SJSA1 (cell line): ENCODE measurements at places on chromosomes 2 and 18. TPM values are rescaled to one million over a fixed set of nuclear protein-coding genes. Genes with fewer than 3 reads are reported as not detected.

Gene CNDP1
- total RNA-seq: not detected in 2 replicates

DNA sequence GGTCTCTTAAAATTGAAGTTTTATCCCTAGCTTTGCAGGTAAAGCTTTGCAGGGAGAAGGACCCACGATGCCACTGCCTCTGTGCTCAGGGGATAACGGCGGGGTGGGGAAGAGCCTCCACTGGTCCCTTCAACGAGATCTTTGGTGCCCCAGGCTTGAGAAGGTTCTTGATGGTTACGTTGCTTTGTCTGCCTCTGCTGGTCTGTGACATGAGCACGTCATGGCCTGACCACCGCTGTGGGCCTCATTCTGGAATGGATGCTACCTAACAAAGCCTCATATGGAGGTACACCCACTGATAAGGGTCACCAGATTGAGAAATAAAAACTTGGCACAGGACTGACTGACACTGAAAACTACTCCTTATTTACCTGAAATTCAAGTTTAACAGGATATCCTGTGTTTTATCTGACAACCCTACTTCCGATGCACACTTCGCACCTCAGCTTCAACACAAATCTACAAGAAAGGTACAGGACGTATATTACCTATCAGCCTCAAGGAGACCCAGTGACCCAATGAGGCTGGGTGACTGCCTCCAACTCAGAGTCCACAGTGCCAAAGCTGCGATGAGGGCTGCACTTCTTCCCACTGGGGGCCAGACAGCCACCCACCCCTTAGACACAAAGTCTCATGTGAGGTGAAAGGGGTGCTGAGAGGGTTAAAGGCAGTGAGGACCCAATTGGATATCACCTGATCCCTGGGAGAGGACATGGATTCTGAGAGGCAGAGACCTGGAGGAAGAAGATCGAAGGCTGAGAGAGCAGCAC, 64.9 kb downstream of the EIPR1 start:
- no peak overlapping the region for H3K4me3 ChIP-seq
- no peaks in the 10 kb centered on the region for H3K4me1 ChIP-seq
- DNase-seq: no peak
- H3K36me3 ChIP-seq: no peaks in the 10 kb centered on the region
- no peaks in the 10 kb centered on the region for H3K27me3 ChIP-seq

DNA sequence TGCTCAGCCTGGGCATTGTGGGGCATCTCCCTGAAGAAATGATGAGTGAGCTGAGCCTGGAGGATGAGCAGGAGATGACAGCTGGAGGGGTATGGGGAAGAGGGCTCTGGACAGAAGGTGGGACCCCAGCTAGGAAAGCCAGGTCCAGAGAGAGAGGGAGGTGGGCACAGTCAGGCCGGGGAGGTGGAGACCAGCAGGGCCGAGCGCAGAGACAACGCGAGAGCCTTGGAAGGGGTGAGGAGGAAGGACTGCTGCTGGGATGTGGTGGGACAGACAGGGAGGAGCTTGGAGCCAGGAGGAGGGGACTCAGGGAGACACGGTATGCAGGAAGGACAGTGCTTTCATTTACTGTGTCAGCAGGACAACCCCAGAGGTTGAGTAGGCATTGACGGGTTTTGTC, 8.2 kb downstream of the TRPM8 start:
- H3K27me3 ChIP-seq: peaks cover 12% of the 10 kb centered on the region
- no peak overlapping the region for H3K4me3 ChIP-seq
- no peak overlapping the region for H3K27ac ChIP-seq
- no peak for DNase-seq
- H3K36me3 ChIP-seq: no peaks in the 10 kb centered on the region
- H3K4me1 ChIP-seq: peaks cover 6% of the 10 kb centered on the region; the same call in 1 of the 2 replicates

DNA sequence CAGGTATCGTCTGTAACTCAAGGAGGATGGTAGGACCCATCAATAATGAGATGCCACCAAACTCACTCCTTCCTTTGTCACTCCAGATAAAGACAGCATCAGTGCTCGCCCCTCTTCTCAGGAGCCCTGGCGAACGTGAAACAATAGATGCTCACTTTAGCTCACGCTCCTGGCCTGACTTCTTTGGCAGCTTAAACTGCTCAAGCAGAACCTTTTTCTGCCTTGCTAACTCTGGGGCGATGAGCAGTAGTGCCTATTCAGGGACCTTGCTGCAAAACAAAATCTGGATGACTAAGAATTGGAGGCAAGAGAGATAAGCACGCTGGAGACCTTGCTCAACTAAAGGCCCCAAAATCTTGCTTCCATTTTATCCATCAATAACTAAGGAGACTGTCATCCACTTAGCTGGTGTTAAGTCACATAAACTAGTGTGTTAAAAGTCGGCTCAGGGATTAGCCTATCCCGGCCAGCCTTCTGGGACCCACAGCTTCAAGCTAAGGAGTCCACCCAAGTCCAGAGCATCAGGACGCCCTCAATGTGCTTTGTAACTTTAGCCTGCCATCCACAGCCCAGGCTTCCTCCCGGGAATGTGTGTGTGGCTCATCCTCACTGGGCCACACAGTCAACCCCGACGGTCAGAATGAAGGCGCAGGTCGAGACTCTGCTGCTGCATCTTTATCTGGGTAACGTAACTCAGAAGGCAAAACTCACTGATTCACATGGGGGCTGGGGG, 38.9 kb downstream of the ZNF516 start:
- H3K27ac ChIP-seq: no peak overlapping the region
- DNase-seq: no peak
- H3K27me3 ChIP-seq: no peaks in the 10 kb centered on the region
- H3K4me1 ChIP-seq: peaks cover 89% of the 10 kb centered on the region
- H3K36me3 ChIP-seq: peaks cover 12% of the 10 kb centered on the region

DNA sequence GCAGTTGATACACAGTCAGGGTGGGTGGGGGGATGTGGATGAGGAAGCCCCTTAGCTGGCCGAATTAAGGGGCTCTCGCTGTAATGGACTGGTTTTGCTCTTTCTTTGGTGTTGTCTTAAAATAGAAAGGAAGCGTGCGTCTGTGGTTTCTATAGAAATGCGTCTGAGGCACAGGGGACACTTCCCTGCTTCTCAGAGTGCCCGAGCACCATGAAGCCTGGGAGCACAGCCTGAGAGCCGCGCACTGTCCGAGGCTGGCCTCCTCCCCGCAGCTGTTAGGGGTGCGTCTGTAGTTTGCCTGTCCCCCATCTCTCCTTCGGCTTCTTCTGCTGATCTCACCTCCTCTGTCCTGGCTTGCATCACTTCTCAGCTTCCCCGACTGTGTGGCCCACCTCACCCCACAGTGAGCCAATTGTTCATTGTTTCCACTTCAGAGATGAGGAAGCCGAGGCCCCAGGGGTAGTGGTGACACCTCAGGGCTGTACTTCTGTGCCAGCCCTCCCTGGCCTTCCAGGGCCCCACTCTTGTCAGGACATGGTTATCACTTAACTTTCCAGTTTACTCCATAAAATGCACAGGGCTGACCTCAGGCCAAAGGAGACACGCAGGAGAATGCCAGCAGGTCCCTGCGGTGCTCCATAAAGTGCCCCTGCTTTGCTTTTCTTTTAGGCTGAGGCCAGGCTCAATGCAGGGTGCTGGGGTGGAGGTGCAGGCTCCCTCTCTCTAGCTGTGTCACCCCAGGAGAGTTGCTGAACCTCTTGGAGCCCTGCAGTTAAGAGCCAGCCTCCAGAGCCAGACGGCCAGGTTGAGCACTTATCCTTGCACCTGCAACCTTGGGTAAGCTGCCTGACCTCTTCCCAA, 210.6 kb downstream of the SEPTIN10 start:
- H3K27me3 ChIP-seq: no peaks in the 10 kb centered on the region
- DNase-seq: no peak
- H3K4me3 ChIP-seq: no peak overlapping the region
- peaks cover 25% of the 10 kb centered on the region for H3K4me1 ChIP-seq

DNA sequence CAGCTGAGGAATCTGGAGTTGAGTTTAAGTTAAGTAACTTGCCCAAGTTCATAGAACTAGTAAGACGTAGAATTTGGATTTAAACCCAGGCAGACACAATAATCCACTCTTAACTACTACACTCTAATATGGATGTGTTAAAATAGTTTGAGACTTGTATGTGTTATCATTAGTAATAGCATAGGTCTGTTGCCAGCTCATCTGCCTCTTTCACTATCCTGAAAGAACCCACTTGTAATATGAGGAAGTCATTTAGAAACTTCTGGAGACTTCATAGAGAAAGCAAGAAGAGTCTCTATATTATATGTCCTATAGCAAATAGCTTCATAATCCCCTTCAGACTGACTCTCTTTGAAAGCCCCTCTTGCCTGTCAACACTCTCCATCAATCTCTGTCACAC, 43.0 kb upstream of the ACADL start:
- H3K27ac ChIP-seq: no peak overlapping the region
- no peaks in the 10 kb centered on the region for H3K36me3 ChIP-seq
- H3K4me3 ChIP-seq: no peak overlapping the region
- H3K4me1 ChIP-seq: no peaks in the 10 kb centered on the region
- DNase-seq: no peak
- H3K27me3 ChIP-seq: no peaks in the 10 kb centered on the region; the same call in 1 of the 2 replicates

GRCh38 chr2:197993363-197993762, 189.0 kb downstream of the PLCL1 start:
- no peak for DNase-seq
- no peaks in the 10 kb centered on the region for H3K4me1 ChIP-seq
- no peak overlapping the region for H3K4me3 ChIP-seq
- H3K36me3 ChIP-seq: no peaks in the 10 kb centered on the region

DNA sequence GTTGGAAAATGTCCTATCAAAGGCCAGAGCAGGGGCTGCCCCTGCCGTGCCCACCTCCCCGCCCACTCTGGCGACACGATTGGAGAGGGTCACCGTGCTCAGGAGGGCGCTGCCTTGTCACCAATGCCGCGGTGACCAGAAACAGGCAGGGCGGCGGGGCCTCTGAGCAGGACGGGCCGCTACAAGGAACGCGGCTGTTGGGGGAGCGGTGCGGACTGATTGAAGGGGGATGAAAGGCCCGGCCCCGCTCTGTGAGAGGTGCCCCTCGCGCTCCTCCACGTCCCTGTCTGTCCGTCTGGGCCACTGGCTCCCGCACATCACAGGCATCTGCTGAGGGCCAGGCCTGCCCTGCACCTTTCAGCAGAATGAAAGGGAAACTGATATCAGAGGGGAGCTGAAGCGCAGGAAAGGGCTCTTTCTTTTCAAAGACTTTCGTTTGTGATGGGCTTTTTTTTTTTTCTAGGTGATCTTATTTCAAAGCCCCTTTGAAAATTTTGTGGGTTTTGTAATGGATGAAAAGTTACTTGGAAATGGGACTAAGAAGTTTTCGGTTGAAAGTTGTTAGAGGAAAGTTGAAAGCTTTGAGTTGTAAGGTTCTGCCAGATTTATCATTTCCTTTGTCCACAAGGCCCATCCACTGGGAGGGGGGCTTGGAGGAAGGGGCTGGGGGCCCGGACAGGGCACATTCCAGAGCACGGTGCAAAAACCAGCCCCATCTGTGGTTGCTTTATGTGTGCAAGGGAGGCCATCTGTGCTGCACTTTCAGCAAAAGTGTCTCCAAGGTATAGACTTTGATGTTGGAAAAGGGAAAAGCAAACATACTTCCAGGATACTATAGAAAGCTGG, 244.2 kb downstream of the KLHL29 start:
- no peaks in the 10 kb centered on the region for H3K27me3 ChIP-seq
- no peaks in the 10 kb centered on the region for H3K4me1 ChIP-seq
- H3K36me3 ChIP-seq: no peaks in the 10 kb centered on the region
- no peak overlapping the region for H3K27ac ChIP-seq

DNA sequence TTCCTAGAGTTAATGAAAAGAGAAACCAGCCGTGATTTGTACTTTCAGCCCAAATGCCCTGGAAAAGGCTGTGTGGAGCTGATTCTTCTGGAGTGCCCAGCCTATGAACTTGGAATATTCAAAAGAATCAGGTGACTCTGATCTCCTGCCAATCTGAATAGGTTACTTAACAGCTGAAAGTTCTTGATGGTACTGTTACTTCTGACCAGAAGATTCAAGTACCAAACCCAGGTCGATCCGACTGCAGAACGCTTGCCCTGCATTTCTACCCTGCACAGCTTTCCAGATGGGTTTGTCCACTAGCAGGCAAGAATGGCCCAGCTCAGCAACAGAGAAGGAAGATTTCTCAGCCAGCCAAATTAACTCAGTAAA, 430.4 kb downstream of the PID1 start:
- H3K36me3 ChIP-seq: no peaks in the 10 kb centered on the region
- no peaks in the 10 kb centered on the region for H3K4me1 ChIP-seq
- no peak overlapping the region for H3K4me3 ChIP-seq
- no peak overlapping the region for H3K27ac ChIP-seq
- DNase-seq: no peak

DNA sequence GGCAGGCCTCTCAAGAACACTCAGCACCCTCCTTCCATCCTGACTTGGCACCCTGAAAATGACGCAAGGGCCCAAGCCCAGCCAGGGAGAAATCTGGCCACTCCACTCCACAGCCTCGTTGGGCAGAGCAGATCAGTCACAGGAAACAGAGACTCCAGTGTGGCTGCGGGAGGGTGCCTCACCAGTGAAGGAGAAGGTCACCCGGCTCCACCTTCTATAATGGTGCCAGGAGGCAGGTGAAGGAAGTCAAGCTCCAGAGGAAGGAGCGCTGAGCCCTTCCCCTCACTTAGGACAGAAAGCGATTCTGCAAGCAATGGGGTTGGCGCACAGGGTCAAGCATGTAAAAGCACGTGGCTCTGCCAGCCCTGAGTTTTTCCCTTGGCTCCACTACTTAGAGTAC, 35.3 kb downstream of the CRACDL start:
- no peaks in the 10 kb centered on the region for H3K27me3 ChIP-seq
- H3K27ac ChIP-seq: no peak overlapping the region
- peak; percentile 18 for DNase-seq
- no peaks in the 10 kb centered on the region for H3K36me3 ChIP-seq
- no peaks in the 10 kb centered on the region for H3K4me1 ChIP-seq

DNA sequence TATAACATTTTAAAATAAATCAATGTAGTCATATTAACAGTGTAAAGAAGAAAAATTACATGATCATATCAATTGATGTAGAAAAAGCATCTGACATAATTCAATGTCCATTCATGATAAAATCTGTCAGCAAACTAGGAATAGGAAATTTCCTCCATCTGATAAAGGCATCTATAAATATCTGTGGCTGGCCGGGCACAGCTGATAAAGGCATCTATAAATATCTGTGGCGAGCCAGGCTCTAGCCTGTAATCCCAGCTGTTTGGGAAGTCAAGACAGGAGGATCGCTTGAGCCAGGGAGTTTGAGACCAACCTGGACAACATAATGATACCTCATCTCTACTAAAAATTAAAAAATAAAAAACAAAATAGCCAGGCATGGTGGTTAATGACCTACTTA, 18.1 kb upstream of the RANBP2 start:
- H3K4me1 ChIP-seq: no peaks in the 10 kb centered on the region
- H3K36me3 ChIP-seq: no peaks in the 10 kb centered on the region
- no peak overlapping the region for H3K27ac ChIP-seq
- no peaks in the 10 kb centered on the region for H3K27me3 ChIP-seq
- no peak for DNase-seq
- H3K4me3 ChIP-seq: no peak overlapping the region
